ENCODE measurements at places on chromosomes 3 and 15.

- DNase-seq: no peak
Observed at GRCh38 chr15:34861214-34861613, 65.9 kb upstream of the ACTC1 start.

- DNase-seq: peak; percentile 10
Observed at GRCh38 chr3:176663837-176664831, 533.1 kb downstream of the TBL1XR1 start.

DNA sequence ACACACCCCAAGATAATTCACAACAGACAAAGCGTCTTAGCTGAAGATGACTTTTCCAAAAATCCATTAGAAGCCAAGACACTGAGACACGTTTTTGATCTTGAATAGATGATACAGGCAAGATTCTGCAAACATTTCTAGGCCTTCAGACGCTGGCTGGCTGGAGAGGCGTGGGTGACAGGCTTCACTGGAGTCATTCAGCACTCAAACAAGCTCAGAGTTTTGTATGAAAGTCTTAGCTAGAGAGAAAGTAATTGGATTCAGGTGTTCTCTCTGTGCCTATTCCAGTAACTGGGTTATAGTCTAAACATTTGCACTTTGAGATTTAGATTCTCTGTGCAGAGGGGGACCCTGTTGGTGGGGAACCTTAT lies 147.7 kb upstream of the BHLHE40 start:
- no peak for DNase-seq

DNA sequence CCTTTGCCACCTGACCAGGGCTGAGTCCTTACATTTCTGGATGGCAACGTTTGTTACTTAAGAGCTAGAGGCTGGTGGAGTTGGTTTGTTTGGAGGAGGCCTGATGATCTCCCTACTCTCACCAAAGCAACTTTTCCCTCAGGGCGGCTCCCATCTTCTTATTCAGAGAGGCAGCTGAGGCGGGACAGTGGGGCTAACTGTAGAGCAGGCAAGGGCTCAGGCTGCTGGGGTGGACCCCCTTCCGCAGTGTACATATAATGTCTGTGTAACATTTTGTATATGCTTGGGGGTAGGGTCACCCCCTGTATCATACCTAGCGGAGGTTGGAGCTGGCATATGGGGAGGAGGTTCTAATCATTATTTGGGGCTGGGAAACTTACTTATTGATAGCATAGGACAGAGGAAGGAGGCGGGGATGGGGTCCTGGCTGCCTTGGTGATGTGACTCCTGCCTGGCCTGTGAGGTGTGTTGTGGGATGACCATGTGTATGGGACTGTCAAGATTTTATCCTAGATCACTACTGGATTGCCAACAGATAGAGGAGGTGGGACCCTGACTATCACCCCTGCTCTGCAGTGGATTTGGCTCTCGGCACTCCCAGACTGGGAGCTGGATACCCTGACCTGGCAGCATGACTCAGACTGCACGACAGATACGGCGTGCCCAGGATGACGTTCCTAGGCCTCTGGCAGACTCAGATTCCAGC lies 52.5 kb upstream of the UBE2Q2 start:
- no peak for DNase-seq

DNA sequence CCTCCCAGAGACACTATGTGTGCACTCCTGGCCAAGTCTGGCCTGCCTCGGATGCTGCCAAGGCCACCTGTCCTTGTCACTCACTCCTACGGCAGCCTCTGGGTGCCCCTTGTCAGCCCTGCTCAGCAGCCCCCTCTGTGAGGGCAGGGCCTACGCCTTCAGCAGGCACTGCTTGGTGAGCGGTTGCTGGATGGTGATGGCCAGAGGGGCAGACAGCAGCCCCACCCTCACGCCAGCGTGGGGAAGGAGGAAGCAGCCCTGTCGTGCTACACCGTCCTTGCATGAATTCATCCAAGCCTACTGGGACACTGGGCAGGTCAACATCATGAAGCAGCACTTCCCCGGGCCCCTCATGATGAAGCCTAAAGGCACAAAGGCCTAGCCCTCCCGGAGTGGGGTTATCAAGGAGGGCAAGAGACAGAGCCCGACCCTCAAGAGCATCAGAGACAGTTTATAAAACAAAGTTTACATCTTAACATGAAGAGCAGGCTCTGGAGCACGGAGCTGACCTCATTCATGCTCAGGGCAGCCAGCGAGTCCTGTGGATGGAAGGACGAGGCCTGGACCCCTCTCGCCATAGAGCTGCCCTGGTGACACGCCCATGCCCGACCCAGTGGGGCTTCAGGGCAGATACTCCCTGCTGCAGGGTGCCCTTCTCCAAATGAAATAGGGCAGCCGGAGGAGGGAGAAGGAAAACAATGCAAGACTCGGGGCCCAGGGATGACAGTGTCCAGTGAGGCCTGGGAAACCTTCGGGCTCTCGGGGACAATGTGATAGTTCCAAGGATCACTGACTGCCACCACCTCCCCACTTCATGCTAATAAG lies 25.3 kb downstream of the CHDH start:
- no peak for DNase-seq

GRCh38 chr3:74089814-74090213 lies 465.1 kb upstream of the PDZRN3 start:
- no peak for DNase-seq

DNA sequence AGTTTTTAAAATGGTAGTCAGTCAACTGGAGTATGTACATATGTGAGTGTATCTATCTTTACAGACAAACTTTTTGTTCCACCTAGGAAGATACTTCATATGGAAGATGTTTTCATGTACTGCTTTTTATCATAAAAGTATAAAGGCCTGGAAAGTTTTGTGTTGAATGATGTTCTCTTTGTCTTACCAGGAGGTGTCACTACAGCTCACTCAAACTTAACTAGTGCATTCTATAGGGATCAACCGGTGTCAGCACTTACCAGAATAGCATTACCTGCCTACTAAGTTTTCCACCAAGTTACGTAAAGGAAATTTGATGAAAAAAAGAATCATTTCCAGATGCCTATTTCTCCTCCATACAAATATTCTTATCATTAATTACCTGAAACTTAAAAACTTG lies 522.6 kb upstream of the SEMA6D start:
- no peak for DNase-seq

- DNase-seq: no peak
Observed at GRCh38 chr3:10919636-10920035, 72.9 kb upstream of the SLC6A1 start.

DNA sequence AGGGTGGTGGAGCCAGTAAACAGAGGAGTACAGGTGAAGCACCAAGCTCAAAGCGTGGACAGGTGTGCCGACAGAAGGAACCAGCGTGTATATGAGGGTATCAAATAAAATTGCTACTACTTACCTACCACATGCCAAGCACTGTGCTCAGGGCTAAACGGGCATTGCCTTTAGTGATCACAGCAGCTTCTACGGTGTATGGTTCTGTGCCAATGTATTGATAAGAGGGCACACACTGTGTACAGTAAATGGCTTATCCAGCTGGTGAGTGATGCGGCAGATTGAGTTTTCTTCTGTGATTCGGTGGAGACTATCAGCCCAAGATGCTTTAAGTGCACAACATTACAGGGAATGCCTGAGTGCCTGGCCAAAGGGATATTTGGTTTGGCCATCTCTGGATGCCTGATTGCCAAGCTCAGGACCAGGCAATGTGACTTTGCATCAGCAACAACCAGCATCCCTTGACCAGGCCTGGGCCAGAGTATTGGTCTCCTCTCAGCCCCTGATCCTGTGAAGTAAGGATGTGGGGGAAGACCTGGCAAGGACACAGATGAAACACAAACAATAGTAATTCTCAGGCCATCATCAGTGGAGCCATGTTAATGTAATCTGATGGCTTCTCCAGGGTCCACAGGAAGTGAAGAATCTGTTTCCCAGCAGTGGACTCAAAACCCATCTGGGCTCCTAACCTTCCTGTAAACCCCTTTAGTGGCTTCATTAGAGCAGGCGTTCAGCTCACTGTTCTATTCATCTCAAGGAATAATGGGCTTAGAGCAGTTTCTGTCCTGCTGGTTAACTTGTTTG lies 14.1 kb downstream of the STARD5 start:
- no peak for DNase-seq

DNA sequence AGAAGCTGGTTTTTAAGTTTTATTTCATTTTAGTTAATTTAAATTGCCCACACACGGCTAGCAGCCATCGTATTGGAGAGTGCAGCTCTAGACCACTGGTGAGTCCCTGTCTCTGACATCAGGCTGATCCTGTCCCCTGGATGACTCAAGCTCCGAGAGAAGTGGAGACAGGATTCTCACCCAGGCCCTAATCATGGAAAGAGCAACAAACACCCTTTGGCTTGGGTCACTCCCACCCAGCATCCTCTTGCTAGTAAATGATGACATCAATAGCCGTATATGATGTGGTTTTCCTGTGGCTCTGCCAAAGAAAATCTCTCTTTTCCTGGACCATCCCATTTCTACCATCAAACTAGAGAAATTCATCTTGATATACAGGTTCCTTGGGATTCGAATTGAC lies 182.2 kb downstream of the NTRK3 start:
- no peak for DNase-seq

DNA sequence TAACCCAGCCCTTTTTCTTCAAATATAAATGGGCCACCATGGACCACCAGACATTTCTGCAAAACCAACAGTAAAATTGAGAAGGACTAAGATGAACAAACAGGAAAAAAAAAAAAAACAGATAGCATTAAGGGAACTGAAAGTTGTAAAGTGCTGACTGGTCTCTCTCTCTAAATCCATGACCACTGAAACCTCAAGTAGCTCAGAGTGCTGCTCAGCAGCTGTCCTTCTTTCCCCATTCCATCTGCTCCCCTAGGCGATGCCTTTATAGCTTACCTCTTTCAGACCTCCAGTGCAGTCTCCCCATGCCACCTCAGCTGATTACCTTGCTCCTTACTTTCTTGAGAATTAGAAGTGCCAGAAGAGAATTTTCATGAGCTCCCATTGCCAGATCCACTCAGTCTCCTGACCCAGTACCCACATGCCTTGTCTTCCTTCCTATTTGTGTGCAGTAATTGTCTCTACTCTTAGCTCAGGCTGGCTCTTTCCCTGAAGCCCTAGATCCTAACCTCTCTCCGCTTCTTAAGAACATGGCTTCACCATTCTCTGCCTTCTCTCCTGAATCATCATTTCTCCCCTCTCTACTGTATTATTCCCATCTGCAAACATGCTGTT lies 23.9 kb upstream of the XIRP1 start:
- no peak for DNase-seq

- no peak for DNase-seq
Observed at GRCh38 chr15:68617001-68617400, 38.2 kb downstream of the CORO2B start.

- no peak for DNase-seq
Observed at GRCh38 chr3:184134746-184135148, 411 bp upstream of the EIF2B5 start.

DNA sequence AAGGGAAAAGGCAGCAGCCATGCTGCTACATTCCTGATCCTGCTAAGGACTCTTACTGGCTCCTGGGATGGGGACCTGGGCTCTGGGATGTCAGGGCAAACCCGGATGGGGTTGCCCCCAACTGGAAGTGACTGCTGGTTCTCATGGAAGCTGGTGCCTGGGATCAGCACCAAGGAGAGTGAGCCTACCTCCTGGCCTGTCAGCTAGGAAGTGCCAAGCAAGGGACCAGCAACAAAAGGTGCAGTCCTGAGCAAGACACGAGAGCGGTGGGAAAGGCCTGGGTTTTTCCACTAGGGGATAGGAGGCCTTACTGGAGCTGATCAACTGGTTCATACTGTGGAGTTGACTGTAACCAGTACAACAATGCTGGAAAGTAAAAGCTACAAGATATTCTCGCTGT lies 47.9 kb upstream of the SYNM start:
- DNase-seq: no peak

DNA sequence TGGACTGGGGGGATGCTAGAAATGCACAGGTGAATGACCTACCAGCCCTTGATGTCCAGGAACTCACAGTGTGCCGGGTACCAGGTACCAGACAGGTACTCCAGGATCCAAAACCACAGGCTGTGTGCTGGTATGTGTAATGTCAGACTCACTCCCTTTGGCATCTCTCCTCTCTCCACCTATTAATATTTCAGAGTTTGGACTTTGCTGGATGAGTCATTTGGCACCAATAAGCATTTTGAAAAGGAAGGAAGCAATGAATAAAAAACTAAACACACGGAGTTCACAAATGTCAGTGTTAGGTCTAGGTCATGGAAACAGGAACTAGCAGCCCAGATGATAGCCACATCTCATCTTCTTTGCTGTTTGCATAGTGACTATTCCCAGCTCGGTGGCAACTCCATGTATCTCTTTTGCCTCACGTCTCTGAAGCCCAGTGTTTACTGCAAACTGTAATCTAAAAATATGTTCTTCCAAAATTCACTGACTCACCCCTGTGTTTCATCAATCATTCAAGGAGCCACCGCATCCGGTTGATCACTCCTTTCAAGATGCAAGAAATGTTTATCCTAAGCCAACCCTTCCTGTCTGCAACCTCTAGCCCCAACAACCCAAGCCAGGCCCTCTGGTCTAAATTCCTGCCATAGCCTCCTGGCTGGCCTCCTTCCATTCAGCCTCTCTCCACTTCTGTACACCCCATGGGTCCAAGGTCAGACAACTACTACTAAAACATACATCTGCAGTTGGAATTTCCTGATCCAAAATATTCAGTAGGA lies 8.4 kb downstream of the ITGB5 start:
- peak; percentile 90 for DNase-seq

All from BJ (cell line).